ENCODE measurements at places on chromosomes 1 and 21.

DNA sequence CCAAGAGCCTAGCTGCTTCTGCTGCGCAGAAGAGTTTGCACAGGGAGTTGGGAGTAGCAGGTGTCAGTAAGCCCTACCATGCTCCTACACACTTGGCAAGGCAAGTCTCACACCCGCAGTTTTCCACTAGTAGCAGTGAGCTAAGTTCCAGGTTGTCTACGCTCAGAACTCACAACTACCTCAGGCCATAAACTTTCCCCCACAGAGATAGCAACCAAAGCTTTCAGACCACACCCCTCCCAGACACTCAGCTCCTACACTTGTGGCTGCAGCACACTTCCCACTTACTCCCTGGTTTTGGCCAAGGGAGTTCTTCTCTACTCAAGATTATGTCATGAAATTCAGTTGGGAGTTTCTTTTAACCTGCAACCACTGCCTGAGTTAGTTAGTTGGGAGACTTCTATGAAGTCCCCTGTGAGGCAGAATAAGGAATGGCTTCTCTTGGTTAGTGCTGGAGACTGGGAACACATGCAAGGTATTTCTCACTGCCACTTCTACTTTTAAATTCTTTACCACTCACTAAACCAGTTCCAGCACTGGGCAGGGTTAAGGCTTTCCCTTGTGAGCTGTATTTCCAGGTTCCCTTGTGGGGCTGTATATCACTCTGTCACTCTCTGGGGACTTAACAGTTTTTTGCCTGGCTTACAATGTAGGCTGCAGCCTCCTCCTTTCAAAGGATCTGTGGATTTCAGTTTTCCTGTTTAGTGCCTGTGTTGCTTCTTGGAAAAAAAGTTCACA, 18.3 kb upstream of the MAB21L3 start:
- no peak for DNase-seq

GRCh38 chr1:40857737-40858136, 4.4 kb downstream of the CITED4 start:
- DNase-seq = no peak

- no peak for DNase-seq
Observed at GRCh38 chr1:216961516-216961915, 238.3 kb upstream of the ESRRG start.

GRCh38 chr1:201310986-201311355, 27.7 kb downstream of the PKP1 start:
- no peak for DNase-seq

- peak; percentile 72 for DNase-seq
Observed at GRCh38 chr21:45256912-45257672, 30.6 kb downstream of the POFUT2 start.

DNA sequence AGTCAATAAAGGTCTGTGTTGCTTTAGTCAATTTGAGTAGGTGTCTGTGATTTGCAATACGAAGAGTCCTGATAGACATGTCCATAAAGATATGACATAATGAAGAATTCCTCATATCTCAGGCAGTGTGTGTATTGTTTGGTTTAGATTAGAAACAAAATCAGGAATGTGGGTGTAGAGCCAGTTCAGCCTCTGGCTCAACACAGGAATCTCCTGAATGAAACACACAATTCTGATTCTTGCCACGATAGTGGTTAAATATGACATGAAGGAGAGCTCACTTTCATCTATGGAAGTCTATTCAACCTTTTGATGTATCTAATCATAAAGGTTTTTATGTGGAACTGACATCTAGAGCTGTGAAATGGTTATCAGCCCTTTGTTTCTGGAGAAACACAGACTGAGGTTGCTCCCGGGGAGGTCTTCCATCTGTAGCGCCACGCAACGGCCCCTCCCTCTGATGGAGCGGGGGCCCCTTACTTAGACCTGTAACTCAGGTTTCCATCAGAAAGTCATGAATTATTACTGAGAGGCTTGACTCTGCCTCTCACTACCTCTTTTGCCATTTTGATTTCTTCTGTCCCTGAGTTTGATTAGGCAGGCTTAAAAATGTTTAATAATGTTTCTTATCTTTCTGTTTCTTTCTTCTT, 19.5 kb downstream of the TSPAN2 start:
- DNase-seq = no peak

DNA sequence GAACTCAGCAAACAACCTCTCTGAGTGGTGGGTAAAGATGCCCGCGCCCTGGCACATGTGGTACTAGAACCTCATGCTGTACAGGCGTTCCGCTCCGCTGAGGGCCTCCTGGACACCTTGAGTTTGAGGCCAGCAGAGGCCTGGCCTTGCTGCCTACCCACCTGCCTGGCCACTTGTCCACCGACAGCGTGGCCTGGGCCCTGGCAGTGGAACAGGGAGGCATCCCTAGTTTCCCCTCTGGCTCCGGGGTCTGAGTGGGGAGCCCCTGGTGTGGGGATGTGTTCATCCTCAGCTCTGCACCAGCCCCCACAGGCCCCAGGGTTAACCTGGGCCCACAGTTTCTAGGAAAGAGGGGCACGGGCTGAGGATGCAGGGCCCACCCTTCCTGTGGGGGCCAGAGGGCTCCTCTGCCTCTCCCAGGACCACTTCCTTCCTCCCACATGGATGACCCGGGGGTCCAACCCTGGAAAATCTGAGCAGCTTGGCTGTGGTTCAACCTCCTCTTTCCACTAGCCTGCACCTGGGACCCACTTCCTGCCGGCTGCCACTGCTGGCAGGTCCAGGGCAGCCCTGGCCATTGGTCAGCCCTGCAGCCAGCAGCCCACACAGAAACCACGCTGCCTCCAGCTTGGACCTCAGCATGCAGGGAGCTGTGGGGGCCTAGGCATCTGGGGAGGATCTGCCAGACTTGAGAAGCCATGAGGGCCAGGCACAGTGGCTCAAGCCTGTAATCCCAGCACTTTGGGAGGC, 53.3 kb upstream of the COL18A1 start:
- DNase-seq = no peak
